Activated CD8-positive, alpha-beta memory T cell treated with anti-CD3 and anti-CD28 coated beads for 48 hours (primary cell): ENCODE measurements at places on chromosomes 3 and 15.

GRCh38 chr3:72271216-72271615 lies 486.3 kb upstream of the PROK2 start:
- no peak for DNase-seq

DNA sequence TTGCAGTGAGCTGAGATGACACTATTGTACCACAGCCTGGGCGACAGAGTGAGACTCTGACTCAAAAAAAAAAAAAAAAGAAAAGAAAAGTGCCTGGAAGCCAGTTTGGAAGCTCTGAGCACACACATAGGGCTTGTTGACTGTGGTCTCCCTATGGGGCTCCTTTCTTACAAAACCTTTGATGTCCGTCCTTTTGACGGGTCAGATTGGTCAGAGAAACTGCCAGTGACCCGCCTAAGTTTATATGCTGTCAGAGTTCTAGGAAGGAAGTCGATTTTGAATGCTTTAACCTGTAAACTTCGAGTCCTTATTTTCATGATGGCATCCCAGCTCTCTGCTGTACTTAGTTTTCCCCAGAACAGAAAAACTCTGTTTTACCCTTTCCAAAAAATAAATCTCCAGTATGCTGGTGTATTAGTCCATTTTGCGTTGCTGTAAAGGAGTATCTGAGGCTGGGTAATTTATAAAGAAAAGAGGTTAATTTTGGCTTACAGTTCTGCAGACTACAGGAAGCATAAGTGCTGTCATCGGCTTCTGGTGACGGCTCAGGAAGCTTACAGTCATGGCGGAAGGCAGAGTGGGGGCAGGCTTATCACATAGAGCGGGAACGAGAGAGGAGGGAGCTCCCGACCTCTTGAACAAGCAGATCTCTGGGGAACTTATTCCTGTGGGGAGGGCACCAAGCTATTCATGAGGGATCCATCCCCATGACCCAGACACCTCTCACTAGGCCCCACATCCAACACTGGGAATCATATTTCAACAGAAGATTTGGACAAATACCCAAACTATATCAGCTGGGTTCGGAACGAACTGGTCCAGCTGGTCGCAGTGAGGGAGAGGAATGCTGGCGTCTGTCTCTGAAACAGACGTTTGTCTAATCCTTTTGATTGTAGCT lies 72.3 kb downstream of the LMLN start:
- no peak for DNase-seq

GRCh38 chr15:63605816-63606215 lies 8.6 kb downstream of the FBXL22 start:
- DNase-seq = no peak

- no peak for DNase-seq
Observed at GRCh38 chr3:6994081-6994668, 133.3 kb downstream of the GRM7 start.

GRCh38 chr3:15429080-15429479 lies 1.7 kb downstream of the EAF1 start:
- DNase-seq = no peak

GRCh38 chr3:24494618-24495325 lies at the start of gene THRB:
THRB (minus strand) TSS chr3:24494850.
- DNase-seq = no peak

- no peak for DNase-seq
Observed at GRCh38 chr3:110697961-110698360, 373.7 kb upstream of the NECTIN3 start.

DNA sequence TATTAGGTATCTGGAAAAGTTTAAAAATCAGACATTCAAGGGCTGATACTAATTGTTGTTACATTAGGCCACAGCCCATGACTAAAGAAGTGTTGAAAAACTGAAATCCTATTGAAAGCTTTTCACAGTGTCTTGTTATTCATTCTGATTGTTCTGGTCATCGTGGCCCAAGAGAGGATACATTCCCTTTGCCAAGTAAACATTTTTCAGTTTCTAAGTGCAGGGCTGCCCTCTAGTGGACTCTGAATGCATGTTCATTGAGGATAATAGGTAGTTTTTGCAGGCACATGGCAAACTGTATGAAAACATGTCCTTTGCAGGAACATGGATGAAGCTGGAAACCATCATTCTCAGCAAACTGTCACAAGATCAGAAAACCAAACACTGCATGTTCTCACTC lies 181.1 kb downstream of the MYRIP start:
- no peak for DNase-seq

DNA sequence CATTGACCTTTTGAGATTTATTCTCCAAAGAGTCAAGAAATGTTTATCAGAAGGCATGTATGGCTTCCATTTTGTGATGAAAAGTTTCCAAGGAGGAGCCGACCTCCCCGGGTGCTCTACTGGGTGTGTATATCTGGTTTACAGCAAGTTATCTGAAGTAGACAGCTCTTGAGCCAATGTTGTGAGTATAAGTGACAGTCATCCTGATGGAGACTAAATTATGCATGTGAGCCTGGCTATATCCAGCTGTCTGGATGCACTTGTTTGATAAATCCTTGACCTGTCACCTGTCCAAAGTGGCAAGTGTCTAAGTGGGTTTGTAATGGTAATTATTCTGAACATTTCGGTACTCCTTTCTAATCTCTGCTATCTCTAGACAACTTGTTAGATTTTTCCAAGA lies 142.2 kb downstream of the NR2F2 start:
- no peak for DNase-seq

- DNase-seq = no peak
Observed at GRCh38 chr15:66156310-66156975, 97.1 kb downstream of the MEGF11 start.

GRCh38 chr3:106560451-106560966 lies 691.7 kb upstream of the CBLB start:
- no peak for DNase-seq

GRCh38 chr15:61118885-61119284 lies 110.2 kb downstream of the RORA start:
- DNase-seq = no peak

- no peak for DNase-seq
Observed at GRCh38 chr3:22606938-22607337, 596.2 kb upstream of the UBE2E2 start.

DNA sequence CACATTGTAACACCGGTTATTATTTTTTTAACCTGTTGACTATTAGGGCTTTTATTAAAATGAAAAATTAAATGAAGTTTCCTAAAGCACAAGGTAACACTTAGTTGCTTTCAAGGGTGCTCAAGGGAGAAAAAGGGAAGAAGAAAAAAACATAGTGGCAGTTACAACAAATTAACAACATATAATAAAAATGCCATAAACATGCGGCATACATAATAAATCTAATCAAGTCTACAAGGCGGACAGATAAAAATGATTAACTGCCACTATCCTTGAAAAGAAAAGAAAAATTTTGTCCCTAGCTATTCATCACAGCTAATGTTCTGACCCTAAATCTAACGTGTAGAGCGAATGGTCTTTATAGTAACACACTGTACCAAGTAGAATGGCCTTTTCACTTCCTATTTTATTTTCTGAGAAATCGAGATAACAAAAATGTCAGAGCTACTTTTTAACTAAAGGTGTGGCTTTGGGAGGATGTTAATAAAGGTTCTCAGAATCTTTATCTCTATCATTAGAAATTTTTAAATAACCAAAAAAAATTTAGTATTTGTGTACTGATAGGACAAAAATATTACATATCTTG lies 194.9 kb downstream of the FOXP1 start:
- DNase-seq = no peak

- no peak for DNase-seq
Observed at GRCh38 chr15:99238849-99239248, 10.5 kb downstream of the TTC23 start.
